ENCODE measurements at places on chromosomes 11 and 22. TPM values are rescaled to one million over a fixed set of nuclear protein-coding genes. Genes with fewer than 3 reads are reported as not detected.

Gene C11orf91
- not detected for total RNA-seq

Gene MPEG1
- 6.2 TPM for total RNA-seq

Gene DTX4
- total RNA-seq = 0.98 TPM

Gene C11orf87
- 0.09 TPM for total RNA-seq

Gene RRAS2
- total RNA-seq = 73.2 TPM

Gene CTSD
- total RNA-seq = 931 TPM

Gene PKDREJ
- 0.08 TPM for total RNA-seq

Gene PTGDR2
- 5.1 TPM for total RNA-seq

Gene MS4A15
- total RNA-seq = not detected

Gene MPZL2
- total RNA-seq = 22.6 TPM

Gene MMP11
- total RNA-seq = 4.9 TPM

Gene OR52H1
- not detected for total RNA-seq

Gene MS4A14
- total RNA-seq = 1.6 TPM

Gene FGF19
- total RNA-seq = not detected
